ENCODE measurements at places on chromosomes 16 and 17.
A peak's percentile ranks its signal among the peaks of the same experiment; 100 is the strongest.

- peak; percentile 9 for DNase-seq
Measured at GRCh38 chr16:59013930-59014329, 279.8 kb upstream of the GOT2 start.

DNA sequence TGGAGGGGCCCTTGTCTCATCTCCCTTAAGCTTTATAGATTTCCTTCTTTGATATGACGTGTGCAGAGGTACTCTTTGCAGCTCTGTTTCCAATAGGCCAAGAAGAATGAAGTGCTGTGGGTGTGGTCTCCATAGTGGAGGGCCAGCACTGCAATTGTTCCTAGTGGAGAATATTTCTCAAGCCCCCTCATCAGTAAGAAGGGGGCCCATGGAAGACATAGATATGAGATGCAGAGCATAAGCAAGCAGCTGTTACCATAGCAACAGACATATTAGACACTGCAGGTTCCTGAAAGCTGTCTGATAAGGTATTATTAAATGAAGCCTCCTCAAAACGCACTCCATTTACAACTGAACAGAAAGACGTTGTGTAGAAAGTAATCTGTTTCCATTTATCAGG is 240.7 kb downstream of the ZFHX3 start:
- no peak for DNase-seq

DNA sequence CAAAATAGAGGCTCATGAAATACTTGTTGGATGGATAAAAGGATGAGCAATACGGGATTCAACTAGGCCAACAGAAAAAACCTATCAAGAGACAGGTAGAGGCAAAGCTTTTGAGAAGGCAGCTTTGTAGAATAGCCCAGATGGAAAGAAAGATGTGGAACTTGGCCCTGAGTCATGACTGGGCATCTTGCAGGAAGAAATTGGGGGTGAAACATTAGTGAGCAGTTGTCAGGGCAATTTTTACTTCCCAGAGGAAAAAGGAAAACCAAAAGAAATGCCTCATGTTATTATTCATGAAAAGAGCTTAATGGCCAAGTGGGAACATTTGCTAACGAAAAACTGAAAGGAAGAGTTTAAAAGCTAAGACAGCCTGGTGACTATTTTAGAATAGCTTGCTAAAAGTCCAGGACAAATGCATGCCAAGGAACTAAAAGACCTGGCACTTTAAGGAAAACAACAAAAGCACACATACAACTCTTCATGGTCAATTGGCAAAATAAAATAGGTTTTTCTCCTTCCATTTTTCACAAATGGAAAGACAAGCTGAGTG is 180.1 kb downstream of the HS3ST3A1 start:
- no peak for DNase-seq

DNA sequence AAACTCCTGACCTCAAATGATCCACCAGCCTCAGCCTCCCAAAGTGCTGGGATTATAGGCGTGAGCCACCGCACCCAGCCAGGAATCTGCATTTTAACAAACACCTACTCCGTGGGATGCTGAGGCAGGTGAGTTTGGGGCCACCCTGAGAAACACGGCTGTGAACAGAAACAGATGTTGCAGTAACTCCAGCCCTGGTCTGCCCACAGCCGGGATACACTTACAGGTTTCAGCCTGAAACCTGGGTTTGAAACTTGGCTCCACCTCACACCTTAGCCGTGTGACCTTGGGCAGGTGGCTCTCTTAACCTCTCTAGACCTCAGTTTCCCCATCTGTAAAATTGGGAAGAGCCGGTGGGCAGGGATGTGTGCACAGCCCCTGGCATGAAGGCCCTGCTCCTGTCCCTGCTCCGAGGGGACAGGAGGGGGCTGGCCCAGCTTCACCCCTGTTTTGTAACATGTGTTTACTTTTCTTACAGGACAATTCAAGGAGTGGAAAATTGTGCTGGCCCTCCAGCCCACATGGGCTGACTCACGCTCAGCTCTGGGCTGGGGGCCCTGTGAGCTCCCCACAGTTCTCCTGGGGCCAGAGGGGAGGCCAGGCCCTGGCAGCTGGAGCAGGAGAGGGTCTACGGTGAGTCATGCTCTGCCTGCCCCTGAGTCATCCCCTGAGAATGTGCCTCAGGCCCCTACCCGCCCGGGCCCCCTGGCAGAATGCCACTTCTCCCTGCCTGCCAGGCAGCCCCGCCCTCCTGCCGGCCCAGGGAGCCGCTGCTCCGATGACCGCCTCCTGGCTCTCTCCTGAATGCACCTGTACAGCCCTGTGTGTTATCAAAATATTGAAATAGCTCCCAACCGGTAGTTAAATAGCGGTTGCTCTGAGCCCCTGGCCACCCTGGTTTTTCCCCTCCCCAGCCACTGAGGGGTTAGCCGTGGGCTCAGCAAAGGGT is 7.7 kb upstream of the PPL start:
- DNase-seq: peak; percentile 30

DNA sequence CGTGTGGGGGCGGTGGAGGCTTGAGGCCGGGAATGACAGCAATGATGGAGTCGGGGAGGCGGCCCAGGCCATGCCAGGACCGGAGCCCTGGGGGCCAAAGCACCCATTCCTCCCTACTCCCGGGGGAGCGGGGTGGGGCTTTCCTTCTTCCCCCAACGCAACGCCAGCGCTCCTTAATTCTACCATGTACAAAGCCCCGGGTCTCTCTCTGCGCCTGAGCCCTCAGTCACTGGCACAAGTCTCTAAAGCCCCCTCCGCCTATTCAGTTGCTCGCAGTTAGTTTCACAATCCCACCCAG is 245 bp upstream of the RNF227 start:
- no peak for DNase-seq

GRCh38 chr16:8795091-8795490 is 2.3 kb downstream of the TMEM186 start:
- no peak for DNase-seq

DNA sequence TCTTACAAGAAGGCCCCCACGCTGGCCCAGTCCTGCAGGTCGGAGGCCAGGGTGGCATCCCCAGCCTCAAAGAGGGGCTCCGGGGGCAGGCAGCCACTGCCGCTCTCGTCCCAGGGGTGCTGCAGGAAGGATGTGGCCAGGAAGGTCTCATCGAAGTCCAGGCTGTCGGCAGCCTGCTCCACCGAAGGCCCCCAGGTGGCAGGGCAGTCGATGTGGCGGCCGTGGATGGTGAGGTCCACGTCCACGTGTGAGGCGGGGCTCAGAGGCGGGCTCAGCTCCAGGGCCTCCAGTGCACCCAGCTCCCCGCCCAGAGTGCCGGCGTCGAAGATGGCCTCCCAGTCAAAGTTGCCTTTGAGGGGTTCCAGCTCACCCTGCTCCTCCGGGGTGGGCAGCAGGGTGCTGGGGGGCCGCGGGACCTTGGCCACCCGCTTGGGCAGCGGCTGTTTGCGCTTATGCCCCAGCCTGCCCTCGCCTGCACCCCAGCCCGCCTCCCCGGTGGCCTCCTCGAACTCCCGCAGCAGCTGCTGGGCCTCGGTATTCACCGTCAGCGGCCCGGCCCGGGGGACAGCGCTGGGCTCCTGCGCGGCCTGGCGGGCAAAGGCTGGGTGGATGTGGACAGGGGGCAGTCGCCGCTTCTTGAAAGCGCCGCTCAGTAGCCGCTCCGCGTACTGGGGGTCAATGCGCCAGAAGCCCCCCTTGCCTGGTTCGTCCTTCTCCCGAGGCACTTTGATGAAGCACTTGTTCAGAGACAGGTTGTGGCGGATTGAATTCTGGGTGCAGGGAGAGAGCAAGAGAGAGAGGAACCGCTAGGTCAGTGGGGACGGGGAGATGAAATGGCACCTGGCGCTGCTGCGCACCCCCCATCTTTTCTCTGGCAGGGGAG is 3.5 kb downstream of the FOXJ1 start:
- no peak for DNase-seq

GRCh38 chr16:4386951-4387565 is 15.4 kb downstream of the VASN start:
- DNase-seq: no peak

- no peak for DNase-seq
Measured at GRCh38 chr17:65824901-65825300, 263.5 kb upstream of the AXIN2 start.

- no peak for DNase-seq
Measured at GRCh38 chr16:89920723-89921122, 2.1 kb downstream of the MC1R start.

DNA sequence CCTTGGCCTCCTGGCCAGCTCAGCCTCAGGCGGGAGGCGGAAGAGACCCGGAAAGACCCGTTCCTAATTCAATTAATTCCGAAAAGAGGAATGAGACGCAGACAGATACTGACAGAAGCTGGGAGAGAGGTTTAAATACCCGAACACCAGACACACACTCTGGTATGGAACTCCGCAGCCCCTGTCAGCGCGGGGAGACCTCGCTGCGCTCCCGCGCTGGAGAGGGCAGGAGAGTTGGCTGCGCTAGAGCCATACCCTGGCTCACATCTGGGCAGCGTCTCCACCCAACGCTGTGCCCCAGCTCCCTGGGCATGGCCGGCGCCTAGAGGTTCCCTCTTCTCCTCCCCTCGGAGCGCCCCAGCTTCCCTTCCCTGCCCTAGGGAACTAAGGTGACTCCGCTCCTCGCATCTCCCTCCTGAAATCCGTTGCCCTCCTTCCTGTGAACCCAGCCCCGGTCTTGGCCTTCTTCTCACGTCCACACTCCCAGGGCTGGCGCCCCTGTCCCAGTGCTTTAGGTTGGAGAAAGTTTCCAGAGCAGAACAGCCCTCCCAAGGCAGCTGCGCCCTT is 8.0 kb downstream of the NEUROD2 start:
- no peak for DNase-seq

DNA sequence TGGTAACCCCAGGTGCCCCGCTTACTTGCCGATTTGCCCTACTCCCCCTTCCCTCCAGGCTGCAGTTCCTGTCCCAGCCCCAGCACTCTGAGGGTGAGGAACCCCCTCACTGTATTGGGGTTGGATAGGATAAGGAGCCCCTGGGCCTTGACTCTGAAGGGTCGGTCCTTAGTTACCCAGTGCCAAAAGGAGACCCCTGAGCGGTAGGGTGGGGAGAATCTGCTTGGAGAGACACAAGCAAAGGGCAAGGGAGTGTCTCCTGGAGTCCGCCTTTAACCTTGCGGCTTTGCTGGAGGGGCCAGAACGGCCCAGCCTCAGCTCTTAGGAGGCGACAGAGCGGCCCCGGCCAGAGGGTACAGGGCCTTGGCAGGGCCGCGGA is 13.0 kb downstream of the CARD14 start:
- DNase-seq: no peak

- DNase-seq: no peak
Measured at GRCh38 chr16:78362524-78363135, 263.2 kb downstream of the WWOX start.

DNA sequence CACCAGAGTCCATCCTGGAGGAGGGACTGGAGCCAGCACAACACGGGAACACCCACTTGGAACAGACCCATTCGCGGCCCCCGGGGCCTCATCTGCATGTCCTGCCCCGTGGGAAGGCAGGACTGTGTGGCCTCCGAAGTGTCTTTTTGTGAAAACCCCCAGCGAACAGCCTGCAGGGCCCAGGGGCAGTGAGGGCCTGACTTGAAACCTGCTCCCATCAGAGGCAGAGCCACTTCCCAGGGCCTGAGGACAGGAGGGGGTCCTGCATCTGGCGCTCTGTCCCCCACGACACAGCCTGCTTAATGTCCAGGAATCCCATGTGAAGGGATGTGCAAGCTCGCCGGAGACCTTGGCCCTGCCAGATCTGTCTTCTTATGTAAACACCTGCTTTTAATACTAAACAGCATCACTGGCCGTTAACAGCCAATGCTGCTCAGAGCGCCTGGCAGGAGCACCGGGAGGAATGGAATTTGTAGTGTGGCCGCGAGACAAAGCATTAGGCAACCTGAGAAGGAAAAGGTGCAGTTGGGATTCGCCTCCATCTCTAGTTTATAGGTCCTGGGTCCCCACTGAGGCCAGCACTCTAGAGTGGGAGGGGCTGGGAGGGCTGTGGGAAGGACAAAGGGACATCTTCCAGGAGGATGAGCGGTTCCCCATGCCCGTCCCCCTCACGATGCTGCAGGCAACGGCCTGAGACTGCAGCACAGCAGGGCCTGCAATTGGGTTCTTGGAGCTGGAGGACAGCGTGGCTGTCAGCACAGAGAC is 9.6 kb upstream of the EVPL start:
- DNase-seq: no peak

- no peak for DNase-seq
Measured at GRCh38 chr16:17940584-17941364, 395.8 kb downstream of the NPIPA8 start.

DNA sequence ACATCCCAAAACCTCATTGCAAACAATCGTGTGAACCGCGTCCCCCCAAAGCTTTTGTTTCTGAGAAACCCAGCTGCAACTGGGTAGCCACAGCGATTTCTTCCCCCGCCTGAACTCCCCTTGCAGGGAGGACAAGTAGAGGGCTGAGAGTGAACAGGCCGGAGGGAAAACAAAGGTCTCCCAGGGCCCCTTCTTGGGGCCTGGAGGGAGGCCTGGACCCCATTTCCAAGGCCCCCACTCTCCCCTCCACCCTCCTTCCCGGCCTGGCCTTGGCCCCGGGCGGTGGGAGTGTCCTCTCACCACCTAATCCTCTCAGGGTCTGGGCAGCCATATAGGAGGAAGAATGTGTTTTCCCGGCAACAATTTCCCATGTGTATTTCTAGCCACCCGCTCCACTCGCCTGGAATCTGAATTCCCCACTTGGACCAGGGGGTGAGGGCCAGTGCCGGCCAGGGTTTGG is 2.6 kb downstream of the GLIS2 start:
- no peak for DNase-seq

DNA sequence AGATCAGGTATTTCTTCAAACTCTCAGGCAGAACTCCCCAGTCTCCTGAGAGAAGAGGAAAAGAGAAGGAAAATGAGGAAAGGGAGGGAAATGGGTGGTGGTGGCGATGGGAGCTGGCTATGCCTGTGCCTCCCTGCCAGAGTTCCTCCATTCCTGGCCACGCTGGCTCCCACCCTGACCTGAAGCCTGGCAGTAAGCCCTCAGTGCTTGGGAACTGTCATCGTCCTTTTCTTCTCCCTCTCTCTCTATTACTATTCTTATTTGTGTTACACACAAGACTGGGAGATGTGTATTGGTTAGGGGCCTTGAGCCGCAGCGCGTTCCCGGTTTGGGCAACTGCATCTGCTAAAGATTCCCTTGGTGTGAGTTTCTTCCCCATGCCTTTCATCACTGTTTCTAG is 44.6 kb downstream of the GOSR1 start:
- no peak for DNase-seq

DNA sequence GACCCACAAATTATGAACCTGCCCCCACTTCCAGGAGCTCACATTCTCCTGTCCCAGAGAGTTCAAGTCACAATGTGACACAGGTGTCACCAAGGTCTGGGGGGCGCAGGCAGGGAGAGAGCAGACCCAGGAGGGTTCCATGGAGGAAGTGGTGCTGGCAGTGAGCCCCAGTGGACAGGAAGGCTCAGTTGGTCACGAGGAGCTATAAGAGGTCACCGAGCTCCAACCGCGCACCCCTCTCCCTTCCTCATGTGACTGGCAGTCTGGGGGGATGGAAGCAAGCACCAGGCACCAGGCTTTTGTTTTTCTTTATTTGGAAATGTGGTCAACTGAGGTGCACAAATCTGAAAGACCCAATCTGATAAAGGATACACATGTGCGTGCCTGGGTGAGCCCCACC is 2.5 kb downstream of the ITGAD start:
- no peak for DNase-seq

Data from OCI-M1 (cell line).